Stimulated activated CD4-positive, alpha-beta T cell treated with anti-CD3 and anti-CD28 coated beads, TNF-alpha, amount 100 ng/mL, for 4 hours (primary cell): ENCODE measurements at places on chromosomes 4 and X.

DNA sequence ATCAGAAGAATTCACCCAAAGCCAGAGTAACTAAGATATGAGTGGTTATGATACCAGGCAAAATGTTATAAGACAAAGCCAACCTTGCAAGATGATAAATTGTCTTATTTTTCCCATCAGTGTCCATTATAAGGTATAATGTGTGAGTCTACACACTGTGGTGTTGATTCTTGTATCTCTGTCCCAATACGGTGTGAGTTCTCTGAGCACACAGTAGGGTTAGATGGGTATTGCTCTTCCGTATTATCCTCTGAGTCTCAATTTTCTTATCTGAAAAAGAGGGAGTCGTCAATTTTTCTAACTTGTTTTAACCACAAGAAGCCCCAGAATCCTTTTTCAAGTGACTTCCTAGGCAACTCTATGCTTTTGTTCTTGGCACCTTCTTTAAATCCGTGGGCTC lies 69.9 kb downstream of the HMGB2 start:
- DNase-seq: no peak

GRCh38 chr4:12703036-12703435 lies 781.1 kb downstream of the RAB28 start:
- DNase-seq: no peak

DNA sequence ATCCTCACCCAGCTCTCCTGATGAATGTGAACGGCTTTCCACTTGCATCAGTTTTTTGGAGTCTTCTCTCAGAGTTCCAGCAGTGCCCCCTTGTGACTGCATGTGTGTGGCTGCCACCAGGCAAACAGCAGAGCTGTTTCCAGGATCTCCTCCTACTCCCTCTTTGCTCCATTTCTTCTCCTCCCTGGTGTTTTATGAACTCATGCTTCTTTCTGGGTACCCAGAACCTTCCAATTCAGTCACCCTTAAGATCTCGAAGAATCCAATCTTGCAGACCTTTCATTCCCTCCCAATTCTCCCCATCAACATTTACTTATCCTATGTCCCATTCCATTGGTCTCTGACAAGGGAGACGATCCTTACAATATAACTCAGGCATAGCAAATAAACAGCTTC lies 6.8 kb upstream of the TCEANC start:
- no peak for DNase-seq

GRCh38 chrX:46279925-46280313 lies 265.3 kb downstream of the ZNF674 start:
- no peak for DNase-seq
